Activated CD8-positive, alpha-beta memory T cell treated with anti-CD3 and anti-CD28 coated beads for 4 hours (primary cell): ENCODE measurements at places on chromosomes 5 and 9.

GRCh38 chr9:137647096-137647714 is 28.4 kb downstream of the EHMT1 start:
- DNase-seq, result no peak

GRCh38 chr5:73454379-73455036 is 5.9 kb upstream of the FOXD1 start:
- peak; percentile 16 for DNase-seq

GRCh38 chr5:93250424-93250823 is 330.6 kb downstream of the NR2F1-AS1 start:
- DNase-seq, result no peak

- DNase-seq, result no peak
Measured at GRCh38 chr9:132002643-132003318, 76.9 kb downstream of the MED27 start.

- no peak for DNase-seq
Measured at GRCh38 chr9:121345070-121345469, 25.0 kb downstream of the STOM start.

DNA sequence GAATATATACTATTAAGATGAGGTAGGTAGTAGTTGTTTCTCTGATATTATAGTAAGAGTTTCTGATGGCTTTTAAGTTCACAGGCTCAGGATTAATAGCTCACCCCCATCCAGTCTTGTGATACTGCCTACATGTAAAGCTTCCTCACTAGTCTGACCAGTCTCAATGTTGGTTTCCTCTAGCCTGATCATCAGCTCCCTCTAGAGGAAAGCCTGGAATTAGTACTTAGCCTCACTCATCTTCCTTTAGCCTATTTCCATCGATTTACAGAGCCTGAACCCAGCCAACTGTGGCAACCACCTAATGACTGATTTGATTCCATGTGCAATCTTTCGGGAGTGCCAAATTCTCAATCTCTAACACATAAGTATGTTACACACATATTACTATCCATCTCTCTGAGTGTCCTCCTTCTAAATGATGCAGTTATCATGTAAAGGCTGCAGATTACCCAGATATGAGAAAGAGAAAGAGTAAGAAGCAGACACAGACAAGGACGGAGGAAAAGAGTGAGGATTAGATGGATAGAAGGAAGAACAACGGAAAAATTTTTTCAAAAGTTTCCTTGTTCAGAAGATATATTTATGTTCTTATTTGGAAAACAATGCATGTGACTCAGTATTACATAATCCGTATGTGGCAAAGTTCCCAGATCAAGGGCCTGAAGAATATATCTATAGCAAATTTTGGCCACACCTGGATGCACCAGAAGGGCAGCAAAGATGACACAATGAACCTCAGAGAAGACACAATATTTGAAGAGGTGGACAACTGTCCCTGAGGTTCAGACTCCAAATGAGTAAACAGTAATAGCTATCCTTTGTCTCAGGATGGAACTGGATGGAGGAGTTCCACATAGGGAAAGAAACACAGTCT is 333.7 kb downstream of the ELAVL2 start:
- DNase-seq, result no peak

DNA sequence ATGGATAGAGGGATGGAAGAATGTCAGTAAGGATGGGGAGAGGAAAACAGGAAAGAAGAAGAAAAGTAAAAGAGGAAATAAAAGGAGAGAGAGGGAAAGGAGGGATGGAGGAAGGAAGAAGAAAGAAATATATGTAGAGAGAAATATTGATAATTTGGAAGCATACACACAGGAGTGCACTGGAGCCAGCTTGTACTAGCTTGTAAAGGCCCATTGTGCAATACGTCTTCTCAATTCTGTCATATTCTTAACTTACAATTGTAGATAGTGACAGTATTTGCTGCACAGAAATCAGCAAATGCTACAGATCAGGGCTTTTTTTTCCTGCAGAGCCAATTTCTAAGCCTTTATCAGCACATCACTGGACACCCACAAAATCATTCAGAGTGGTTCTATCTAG is 458.8 kb upstream of the WWC1 start:
- DNase-seq, result no peak

- no peak for DNase-seq
Measured at GRCh38 chr5:109668668-109669422, 20.9 kb upstream of the MAN2A1 start.

DNA sequence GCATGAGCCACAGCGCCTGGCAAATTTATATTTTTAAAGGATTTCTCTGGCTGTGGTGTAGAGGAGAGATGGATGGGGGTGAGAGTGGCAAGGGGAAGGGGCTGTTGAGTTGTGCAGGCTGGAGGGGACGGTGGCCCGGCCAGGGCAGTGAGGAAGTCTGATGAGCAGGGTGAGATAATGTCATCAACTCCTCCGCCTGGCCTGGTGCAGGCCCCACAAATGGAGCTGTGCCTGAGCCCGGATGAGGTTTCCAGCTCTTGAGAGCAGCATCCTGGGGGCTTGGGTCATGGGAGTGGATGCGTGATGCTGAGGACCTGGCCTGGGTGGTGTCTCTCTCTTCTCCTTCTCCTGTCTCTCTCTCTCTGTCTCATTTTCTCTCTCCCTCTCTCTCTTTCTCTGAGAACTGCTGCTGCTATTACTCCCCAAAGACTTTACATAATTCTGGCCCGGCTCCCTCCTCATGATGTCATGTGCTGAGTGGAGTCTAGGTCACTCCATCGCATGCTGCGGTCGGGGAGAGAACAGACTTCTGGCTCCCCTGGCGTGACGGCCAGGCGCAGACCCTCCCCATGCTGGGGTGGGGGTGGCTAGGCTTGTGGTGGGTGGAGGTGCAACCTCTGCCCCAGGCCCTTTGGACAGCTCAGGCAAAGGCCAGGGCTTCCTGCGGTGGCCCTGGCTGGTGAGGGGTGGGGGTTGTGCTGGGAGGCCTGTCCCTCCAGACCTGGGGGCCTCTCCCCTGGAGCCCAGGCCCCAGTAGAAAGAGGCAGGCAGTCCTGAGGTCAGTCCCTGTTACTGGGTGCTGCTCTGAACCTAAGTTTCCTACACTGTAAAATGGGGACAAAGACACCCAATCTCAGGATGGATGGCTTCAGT is 26.4 kb downstream of the FGF18 start:
- DNase-seq, result no peak

DNA sequence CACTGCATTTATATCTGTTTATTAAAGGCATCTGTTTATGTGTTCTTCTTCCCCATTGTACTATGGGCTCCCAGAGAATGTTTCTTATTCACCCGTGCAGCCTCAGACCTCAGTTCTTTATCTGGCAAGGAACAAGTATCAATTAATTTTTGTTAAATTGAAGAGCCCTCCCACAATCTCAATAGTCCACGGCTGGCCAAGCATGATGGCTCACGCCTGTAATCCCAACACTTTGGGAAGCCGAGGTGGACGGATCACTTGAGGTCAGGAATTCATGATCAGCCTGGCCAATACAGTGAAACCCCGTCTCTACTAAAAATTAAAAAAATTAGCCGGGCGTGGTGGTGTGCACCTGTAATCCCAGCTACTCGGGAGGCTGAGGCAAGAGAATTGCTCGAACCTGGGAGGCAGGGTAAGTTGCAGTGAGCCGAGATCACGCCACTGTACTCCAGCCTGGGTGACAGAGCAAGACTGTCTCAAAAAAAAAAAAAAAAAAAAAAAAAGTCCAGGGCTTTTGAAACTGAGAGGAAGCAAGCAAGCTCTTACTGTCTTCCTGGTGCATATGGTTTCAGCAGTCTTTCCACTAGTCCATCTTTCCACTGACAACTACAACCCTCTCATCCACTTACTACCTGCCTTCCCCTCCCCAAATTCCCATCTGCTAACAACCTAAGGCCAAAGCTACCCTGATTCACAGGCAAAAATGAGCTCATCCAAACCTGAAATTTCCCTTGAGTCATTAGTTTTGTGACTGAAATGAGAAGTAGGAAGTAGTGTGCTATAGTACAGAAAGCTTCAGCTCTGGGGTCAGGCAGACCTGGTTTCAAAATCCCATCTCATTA is 2.3 kb upstream of the HK3 start:
- DNase-seq, result no peak
